ENCODE measurements at places on chromosomes 12 and 14. TPM values are rescaled to one million over a fixed set of nuclear protein-coding genes. Genes with fewer than 3 reads are reported as not detected.

Gene SPIC
- not detected for total RNA-seq

Gene SDR9C7
- total RNA-seq: not detected

Gene DNAI7
- total RNA-seq: not detected

- DNase-seq: no peak
These were observed 45.5 kb downstream of the SH2B3 start for GRCh38 chr12:111451232-111451631.

- DNase-seq: no peak
These were observed 258.6 kb downstream of the MSRB3 start for GRCh38 chr12:65536876-65537681.

- peak; percentile 73 for DNase-seq
These were observed at the start of gene TBX3 for GRCh38 chr12:114684098-114684869. Gene TBX3 (minus strand): TSS chr12:114684175. CDS start chr12:114683200, 975 bp downstream.

- no peak for DNase-seq
These were observed 256.7 kb downstream of the SUDS3 start for GRCh38 chr12:118633071-118633470.

- no peak for DNase-seq
These were observed 1.4 kb upstream of the CLMN start for GRCh38 chr14:95320955-95321600.

- DNase-seq: no peak
These were observed 2.7 kb upstream of the FAM222A start for GRCh38 chr12:109710747-109711595.

DNA sequence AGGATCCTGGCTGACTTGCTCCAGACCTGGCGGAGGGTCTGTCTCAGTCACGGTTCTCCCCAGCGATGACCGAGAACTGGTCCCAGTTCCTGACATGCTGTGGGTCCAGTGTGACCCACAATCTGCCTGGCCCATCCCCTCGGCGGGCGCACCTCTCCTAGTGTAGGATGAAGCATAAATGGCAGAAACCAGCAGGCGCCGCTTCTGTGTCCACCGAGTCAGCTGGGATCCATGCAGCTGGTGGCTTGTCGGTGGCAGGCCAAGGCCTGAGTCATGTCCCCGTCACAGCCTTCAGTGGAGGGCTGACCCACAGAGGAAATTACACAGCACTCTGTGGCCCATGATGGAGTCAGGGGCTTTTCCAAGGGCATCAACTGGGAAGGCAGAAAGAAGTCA is 38.5 kb downstream of the NFKBIA start:
- DNase-seq: peak; percentile 81

All from activated T-cell treated with anti-CD3 and anti-CD28 coated beads, Interleukin-2, amount 50 U/mL, for 72 hours (primary cell).